ENCODE measurements at places on chromosomes 6 and 20. TPM values are rescaled to one million over a fixed set of nuclear protein-coding genes. Genes with fewer than 3 reads are reported as not detected.

GRCh38 chr6:117389227-117390057, 36.3 kb downstream of the ROS1 start:
- no peak for DNase-seq

DNA sequence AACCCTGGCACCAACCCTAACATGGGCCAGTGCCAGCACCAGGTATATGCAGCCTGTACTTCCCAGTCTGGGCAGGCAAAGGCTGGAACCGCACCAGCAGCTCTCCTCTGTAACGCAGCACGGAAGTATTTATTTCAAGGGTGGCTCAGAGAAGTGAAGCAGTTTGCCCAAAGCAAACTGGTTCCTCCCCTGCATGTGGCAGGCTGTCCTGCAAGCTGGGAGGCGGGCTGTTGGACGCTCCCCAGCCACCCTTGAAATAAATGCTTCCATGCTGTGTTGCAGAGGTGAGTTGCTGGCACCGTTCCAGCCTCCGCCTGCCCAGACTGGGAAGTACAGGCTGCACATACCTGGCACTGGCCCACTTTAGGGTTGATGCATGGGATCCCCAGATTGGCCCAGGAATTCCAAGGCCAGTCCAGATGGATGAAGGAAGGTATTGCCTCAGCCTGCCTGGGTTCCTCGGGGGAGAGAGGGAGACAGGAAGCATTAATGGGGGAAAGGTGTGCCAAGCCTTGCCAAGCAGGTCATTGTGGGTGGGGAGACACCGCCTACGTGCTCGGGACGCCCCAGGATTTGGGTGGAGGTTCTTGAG, 49.8 kb downstream of the PPARD start:
- DNase-seq: no peak

DNA sequence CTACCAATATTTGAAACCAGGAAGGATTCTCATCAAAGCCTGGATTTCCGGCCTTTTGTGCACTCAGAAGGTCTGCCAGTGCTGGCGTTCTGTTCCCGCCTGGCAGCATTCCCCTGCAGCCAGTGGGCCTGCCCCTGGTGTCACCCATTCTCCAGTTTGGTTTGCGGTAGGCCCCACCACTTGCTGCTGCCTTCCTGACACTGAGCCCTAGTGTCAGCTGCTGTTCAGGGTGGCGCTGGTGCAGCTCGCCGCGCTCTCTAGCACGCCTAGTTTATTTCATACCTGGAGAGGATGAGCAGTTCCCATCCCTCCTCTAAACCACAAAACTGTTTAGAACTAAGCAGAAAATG, 9.5 kb downstream of the NPEPL1 start:
- no peak for DNase-seq

- DNase-seq: no peak
Measured at GRCh38 chr6:7341989-7342742, 29.2 kb upstream of the SSR1 start.

- DNase-seq: no peak
Measured at GRCh38 chr6:113819169-113819830, 37.8 kb upstream of the MARCKS start.

DNA sequence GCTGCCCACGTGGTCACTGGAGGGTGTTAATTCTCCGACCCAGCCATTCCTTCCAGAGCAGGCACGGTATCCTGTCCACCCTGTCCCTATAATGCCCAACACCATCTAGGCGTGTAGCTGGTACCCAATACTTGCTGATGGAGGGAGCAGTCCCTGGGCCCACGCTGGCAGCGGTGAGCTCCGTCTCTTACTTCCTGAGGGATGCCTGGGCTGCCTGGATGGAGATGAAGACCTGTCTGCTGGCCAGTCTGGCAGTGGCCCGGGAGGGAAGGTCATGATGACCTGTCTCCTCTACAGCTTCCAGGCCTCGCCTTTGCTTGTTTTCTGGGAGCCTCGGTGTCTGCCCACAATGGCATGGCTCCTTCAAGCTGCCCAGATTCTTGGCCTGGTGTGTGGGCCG, 297.9 kb upstream of the SUPT3H start:
- no peak for DNase-seq

DNA sequence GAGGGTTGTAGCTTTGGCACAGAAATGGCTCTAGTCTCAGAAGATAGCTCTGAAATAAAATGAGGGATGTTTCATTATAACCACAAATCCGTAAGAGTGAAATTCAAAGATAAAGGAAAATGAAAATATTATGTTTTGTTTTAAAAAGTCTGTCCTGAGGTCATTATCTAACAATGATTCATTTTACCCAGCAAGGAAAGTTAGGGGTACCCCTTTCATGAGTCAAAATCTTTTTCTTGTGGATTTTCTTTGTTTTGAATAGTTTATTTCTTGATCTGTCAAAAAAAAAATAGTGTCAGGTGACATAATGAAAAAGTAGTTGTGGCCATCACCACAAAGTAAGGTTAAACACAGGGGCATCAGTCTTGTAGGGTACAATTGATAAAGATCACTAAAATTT, 59.7 kb upstream of the MYB start:
- no peak for DNase-seq

CD109 gene
- total RNA-seq: 6.3 TPM

BPIFB4 gene
- total RNA-seq: not detected

GRM1 gene
- total RNA-seq: 8.5 TPM
